ENCODE measurements at places on chromosomes 7 and 10. TPM values are rescaled to one million over a fixed set of nuclear protein-coding genes. Genes with fewer than 3 reads are reported as not detected.

Gene RBM20
- total RNA-seq, result 0.29 TPM

Gene ADCYAP1R1
- total RNA-seq, result 14.6 TPM

Gene HOXA1
- not detected for total RNA-seq

Gene SLC12A9
- 40.7 TPM for total RNA-seq

Gene PDGFA
- 38.0 TPM for total RNA-seq

Gene NPSR1
- total RNA-seq, result not detected

Gene HYAL4
- not detected for total RNA-seq

Gene RNF133
- total RNA-seq, result 0.39 TPM

Gene IRF5
- total RNA-seq, result 0.28 TPM

Gene EIF5AL1
- total RNA-seq, result 1.7 TPM

Gene POLR3A
- 35.8 TPM for total RNA-seq

Gene NKX1-2
- total RNA-seq, result 34.9 TPM

Gene UCMA
- 4.1 TPM for total RNA-seq

Gene GTPBP10
- total RNA-seq, result 25.0 TPM

Gene GIMAP8
- total RNA-seq, result not detected

Gene CCDC3
- 3.8 TPM for total RNA-seq

Gene SFMBT2
- 8.6 TPM for total RNA-seq

Gene GAD2
- 0.47 TPM for total RNA-seq

Gene THSD7A
- 1.2 TPM for total RNA-seq

Gene GPER1
- total RNA-seq, result 0.24 TPM

Gene LLCFC1
- not detected for total RNA-seq

Gene FAM237B
- not detected for total RNA-seq

Gene VPS41
- 51.4 TPM for total RNA-seq

Gene CARD11
- total RNA-seq, result 29.8 TPM

Gene RRP12
- total RNA-seq, result 71.9 TPM

Measured in H1 (cell line).